Activated CD4-positive, alpha-beta T cell treated with anti-CD3 and anti-CD28 coated beads, Interleukin-2, amount 10 ng/mL, durations not matched to agents 7 days and 5 days (primary cell): ENCODE measurements at places on chromosomes 16 and 17. TPM values are rescaled to one million over a fixed set of nuclear protein-coding genes. Genes with fewer than 3 reads are reported as not detected.

- no peak for DNase-seq
Measured at GRCh38 chr17:3002538-3003295, 60.7 kb downstream of the OR1D5 start.

DNA sequence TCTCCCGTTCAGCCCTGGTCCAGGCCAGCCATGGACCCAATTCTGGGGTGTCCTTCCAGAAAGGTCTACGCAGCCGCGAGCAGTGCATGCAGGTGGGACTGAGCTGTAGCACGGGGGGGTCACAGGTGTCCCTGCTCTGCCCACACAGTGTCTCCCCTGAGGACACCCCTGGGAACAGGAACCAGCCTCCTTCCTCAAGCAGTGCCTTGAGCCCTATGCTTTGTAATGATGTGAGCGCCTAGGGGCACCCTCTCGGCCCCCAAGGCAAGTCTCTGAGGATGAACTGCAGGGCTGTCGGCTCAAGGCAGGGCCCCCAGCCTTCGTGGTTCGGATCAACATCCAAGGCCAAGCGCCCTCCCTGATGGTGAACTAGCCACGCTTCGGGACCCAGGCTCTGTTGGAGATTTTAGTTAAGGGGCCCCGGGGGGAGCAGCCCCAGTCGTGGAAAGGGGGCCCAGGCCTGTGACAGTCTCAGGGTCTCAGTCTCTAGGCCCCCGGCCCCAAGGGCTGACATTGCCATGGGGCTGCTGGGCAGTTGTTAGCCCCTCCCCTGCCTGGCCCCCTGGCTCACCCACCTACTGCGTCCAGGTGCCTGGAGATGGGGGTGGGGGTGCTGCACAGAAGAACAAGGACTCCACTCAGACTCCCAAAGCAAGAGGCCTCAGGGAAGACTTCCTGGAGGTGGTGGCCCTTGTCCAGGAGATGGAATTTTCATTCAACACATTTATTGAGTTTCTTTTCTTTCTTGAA lies 2.3 kb downstream of the IL17C start:
- no peak for DNase-seq

FBXO39 gene
- 7.8 TPM for total RNA-seq

- DNase-seq = peak; percentile 83
Measured at GRCh38 chr17:63699638-63700527, at the start of gene LIMD2. LIMD2 (minus strand) TSS chr17:63700125; CDS start chr17:63699298, 827 bp downstream.

DNA sequence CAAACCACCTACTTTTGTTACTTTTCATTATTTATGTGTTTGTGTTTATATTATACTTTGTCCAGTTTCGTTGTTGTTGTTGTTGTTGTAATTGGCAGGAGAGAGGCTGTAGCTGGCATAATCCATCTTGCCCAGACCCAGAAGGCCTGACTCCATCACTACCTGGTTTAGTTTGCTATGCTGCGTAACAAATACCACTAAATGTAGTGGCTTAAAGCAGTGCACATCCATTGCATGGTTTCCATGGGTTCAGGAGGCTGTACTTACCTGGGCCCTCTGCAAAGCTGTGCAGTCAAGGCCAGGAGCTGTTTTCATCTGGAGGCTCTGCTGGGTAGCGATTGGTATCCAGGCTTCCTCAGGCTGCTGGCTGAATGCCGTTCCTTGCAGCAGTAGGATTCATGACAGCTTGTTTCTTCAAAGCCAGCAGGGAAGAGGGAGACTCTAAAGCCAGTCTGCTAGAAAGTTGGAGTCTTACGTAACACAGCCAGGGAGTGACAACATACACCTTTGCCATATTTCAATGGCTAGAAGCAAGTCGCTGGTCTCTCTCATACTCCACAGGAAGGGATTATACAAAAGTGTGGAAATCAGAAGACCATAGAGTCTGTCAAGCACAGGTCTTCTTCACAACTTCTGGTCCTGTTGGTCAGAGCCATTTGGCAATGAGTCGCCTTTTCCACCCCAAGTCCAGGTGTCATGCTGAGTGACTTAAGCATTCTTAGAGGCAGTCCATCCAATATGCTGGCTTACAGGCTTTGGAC lies 41.1 kb downstream of the TNRC6C start:
- DNase-seq = no peak

- DNase-seq = peak; percentile 73
Measured at GRCh38 chr17:78890498-78890897, 12.5 kb downstream of the CEP295NL start.

DNA sequence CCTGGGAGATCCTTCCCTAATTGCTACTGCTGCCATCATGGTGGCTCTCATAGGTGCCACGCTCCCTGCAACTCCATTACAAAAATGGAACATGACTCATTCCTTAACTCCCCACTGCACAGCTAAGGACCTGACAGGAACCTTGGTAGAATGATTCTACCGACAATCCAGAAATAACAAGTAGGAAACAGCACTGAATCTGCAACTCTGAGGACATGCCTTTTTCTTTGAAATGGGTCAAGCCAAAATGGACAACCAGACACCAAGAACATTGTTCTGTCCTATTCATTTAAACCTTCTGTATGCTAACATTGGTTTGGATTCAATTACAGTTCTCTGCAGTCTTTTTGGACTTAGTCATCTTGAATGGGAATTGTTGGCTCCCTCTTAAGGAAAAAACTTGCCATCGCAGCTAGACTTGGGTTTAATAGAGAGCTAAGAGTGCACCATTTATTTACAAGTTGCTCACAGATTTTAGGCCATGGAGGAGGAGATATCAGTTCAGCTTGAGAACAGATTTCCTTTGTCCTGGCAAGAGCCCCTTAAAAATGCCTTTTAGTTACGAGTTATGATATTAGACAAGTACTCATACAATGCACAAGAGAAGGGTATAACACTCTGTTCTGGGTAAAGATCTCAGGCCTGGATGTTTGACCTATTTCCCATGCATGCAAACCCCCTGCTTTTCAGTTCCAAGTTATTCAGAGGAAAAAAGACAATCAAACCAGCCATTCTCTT lies 20.9 kb upstream of the NSRP1 start:
- peak; percentile 24 for DNase-seq

DNA sequence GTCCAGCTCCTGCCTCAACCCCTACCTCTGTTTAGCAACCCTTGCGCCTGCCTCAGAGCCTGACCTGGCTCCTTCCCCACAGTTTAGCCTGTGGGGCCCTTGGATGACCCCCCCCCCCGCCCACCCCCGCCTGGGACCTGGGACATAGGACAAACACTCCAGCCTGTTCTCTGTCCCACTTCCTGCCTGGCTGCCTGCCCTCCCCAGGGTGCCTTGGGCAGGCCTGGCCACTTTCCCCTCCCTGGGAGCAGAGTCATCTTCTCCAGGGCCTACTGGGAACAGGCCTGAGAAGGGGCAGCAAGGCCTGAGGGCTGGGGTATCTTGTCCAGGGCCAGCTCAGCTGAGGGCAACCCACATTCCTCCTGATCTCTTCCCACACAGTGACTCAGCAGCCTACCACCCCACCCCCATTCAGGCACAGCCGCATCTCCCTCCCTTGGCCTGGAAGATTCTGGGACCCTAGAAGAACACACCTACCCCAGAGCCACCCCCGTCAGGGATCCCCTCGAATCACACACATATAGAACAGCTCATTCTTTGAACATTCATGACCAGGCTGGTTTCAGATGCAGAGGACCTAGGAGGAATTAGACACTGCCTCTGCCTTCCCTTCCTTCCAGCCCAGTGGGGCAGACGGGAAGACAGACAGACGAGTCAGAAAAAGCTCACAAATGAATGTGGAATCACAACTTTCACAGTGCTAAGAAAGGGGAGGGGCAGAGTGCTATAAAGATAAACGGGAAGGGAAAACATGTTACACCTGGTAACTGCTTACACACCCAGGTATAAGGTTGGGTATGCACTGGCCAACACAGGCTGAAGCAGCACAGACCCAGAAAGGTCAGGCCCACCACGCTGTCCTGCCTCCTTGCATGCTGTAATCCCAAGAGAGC lies 6.0 kb downstream of the FHOD1 start:
- no peak for DNase-seq

GRCh38 chr17:17940441-17940911 lies 31.7 kb downstream of the TOM1L2 start:
- no peak for DNase-seq

GRCh38 chr17:58245428-58246103 lies 7.2 kb downstream of the LPO start:
- DNase-seq = no peak

SHISA9 gene
- total RNA-seq = not detected

DNA sequence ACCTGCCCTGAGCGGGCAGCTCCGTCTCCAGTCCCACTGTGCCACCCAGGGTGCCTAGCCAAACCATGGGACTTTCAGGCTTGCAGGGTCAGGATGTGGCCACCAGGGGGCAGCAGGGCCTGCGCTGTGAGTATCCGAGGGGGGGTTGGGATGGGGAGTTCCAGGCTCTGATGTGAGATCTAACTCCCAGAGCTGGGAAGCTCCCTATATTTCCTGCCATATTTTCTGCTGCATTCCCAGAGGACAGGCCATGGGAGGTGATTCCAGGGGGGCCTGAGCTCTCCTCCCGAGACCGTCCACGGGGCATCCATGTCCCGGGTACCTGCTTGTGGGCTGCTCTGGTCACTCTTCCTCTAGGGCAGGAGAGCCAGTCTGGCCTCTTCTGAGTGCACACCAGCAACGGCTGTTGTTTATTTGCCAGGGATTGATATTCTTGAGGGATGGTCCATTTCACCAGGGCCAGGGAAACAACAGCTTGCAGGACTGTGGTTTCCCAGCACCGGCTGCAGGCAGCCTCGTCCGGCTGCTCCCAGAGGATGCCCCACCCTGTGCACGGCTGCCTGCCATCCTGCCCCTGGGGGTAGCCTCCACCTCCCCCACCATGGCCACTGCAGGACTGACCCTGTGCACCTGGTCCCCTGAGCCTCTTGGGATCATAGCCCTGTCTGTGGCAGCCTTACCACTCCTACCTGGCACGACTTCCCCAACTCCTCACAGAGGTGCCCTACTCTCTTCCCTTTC lies 1.2 kb downstream of the GPR142 start:
- DNase-seq = peak; percentile 74

- DNase-seq = no peak
Measured at GRCh38 chr16:568401-569258, 1.1 kb upstream of the PIGQ start.

DNA sequence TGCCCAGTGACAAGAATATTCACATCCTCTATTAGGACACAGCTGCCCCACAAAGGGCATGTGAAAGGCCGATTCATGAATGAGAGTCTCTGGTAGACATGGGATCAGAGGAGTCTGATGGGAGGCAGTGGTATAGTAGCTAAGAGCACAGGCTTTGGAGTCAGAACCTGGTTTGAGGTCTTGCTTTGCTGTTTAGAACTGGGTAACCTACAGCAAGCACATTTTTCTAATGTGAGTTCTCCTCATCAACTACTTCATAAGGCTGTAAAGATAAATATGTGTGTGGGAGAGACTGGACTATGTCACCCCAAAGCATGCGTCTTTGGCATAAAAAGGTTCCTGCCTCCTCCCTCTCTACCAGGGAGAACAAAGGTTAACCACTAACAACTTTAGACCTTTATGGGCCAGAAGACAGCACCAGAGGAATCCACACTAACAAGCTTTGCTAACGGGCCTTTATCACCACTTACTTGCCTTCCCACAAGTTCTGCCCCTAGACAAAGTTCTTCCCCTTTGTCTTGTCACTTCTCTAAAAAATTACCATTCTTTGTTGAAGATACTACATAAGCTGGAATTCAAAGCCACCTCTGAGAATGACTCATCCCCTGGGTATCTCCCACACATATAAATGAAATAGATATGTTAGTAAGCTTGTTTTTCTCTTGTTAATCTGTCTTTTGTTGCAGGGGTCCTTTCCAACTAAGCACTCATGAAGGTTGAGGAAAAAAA lies 21.1 kb downstream of the CDR2 start:
- no peak for DNase-seq

CEP295NL gene
- not detected for total RNA-seq

- no peak for DNase-seq
Measured at GRCh38 chr16:89268585-89268984, 51.1 kb downstream of the ZNF778 start.

GPT2 gene
- total RNA-seq = 4.0 TPM

KIF22 gene
- total RNA-seq = 244 TPM

GRB7 gene
- 0.81 TPM for total RNA-seq

FZD2 gene
- not detected for total RNA-seq
